GM10248 (cell line): ENCODE measurements at places on chromosomes 1 and 21.

DNA sequence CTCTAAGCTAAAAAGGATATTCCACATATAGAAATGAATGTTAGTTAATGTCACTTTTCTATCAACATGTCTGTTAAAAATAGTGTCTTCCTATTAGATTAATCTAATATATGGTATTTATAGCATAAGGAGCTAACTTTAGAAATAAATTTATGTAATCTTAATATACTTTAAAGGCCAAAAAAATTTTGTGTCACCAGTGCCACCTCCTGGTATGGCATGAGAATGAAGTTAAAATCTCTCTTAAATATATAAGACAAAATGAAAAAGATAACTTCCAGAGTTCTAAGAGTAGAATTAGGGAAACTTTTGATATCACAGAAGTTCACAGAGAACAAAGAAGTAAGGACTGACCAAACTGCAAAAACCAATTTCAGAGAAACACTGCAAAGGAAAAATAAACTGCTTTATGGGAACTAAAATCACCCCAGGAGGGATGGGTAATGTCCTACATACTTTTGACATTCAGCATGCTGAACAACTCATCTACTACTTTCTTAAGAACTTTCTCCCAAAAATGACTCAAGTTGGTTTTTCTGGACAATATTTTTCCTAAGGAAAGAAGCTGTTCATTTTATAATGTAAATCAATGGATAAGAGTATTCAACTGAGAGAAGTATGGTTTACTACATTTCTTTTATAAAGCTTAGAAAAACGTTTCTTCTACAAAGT, 82.8 kb downstream of the TRIM33 start:
- no peak for DNase-seq

- DNase-seq: no peak
These were observed 54.3 kb upstream of the KCNJ6 start for GRCh38 chr21:37970548-37970947.

DNA sequence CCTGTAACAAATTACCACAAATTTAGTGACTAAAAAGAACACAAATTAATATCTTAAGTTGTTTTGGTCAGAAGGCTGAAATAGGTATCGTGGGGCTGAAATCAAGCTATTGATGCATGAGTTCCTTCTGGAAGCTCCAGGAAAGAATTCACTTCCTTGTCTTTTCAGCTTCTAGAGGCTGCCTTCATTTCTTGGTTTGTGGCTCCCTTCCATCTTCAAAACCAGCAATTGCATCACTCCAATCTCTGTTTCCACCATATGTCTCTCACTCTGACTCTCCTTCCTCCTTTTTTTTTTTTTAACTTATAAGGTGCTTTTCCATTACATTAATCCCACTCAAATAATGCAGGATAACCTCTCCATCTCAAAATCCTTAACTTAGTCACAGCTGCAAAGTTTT, 78.4 kb downstream of the OLFM3 start:
- DNase-seq: no peak

DNA sequence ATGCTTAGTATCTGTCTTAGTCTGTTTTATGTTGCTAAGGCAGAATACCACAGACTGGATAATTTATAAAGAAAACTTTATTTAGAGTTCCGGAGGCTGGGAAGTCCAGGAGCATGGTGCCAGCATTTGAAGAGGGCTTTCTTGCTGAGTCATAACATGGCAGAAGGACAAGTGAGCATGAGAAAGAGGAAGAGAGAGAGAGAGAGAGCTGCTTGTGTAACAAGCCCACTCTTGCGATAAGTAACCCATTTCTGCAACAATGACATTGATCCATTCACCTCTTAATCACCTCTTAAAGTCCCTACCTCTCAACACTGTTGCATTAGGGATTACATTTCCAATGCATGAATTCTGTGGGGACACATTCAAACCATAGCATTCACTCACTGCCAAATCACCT, 11.7 kb upstream of the MYOCOS start:
- DNase-seq: no peak

DNA sequence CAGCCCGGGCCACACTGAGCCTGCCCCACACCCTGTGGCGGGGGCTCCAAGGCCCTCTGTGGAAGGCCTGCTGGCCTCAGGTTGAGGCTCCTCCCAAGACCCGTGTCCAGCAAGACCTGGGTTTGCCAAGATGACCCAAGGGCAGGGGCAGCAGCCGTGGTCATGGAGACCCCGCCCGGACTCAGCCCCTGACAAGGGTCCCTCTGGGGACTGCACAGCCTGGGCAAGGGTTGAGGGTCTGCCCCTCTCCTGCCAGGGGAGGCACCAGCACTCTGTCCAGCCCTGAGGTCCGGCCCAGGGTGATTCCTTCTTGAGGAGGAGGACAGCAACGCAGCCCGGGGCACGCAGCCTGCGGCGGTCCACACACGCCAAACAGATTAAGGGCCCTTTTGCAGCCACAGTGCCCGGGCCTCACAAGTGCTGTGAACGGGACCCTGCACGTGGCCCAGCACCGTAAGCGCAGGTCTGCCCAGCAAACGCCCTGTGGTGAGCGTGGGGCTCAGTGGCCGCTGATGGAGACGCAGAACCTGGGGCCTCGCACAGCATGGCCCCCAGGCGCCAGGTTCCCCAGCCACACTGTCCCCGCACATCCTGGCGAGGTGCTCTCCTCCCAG, 3.4 kb downstream of the SPATC1L start:
- no peak for DNase-seq

DNA sequence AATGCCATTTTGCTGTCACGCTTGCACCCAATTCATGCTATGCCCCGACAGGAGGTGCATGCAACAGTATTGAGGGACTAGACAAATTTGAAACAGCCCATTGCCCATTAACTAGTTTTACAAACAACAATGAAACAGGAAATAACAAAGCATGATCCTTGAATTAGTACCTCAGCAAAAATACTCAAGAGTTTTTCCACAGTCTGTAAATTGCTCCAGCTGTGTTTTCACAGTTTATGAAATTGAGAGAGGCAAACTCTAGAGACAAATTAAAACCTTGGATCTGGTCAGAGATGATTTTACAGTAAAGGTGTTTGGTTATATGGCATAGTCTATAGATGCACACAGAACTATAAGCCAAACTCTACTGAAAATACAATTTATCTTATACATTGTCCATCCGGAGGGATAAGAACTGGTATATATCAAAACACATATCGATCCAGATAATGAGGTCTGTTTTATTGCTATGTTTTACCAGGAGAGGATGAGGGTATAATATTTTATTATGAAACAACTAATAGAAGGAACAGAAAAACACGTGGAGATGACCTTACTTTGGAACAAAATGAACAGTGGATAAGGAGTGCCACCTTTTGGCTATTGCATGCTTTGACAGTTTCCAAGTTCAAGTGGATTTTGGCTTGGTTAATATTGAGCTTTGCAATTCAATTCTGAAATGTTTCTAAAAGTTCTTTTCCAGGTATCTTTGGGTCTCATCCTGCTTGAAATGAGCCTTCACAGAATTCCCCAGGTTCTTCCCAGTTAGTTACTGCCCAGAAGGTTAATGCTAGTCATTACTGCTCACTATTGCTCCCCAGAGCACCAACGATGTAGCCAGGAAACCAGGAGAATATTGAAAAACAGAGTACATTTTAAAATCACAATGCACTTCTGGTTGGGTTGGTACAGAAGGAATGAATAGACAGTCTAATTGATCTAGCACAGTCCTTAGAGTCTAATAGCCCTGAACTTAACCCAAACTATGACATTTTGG, 45.7 kb downstream of the ZC3H11B start:
- DNase-seq: no peak

GRCh38 chr21:39258207-39258606, 55.2 kb downstream of the BRWD1 start:
- DNase-seq: no peak

GRCh38 chr1:92117526-92117925, 37.4 kb downstream of the BTBD8 start:
- DNase-seq: no peak

DNA sequence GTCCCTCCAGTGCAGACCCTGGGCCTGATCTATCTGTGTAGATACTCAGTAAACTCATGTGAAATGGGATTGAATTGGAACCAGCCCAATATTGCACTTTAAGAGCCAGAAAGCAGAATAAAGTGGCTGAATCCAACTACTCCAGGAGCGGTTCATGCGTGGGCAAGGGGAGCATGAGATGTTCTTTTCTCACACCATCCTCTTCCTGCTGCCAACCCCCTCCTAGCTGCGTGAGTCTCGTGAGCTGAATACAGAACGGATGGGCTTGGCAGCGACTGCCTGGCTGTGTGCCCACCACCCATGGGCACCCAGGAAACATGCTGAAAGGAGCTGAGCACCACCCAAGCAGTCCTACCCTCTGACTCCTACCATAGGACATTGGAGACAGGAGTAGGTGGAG, 128.3 kb downstream of the ELAVL4 start:
- no peak for DNase-seq

- DNase-seq: no peak
These were observed 305.0 kb downstream of the HLX start for GRCh38 chr1:221184131-221184794.

DNA sequence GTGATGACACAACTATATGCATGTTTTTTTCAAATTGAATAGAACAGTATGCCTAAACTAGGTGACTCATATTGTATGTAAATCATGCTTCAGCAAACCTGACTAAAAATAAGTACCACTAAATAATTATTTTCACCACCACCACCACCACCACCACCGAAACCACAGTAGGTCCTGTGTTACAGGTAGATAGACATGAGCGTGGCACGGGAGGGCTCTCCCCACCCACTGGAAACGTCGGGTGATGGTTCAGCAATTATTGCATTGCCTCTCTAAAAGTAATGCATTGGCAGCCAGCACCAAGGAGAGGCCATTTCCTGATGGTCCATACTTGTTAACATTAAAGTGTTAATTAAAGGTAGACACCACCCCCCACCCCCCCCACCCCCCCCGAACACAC, 297.0 kb upstream of the NCAM2 start:
- DNase-seq: no peak

GRCh38 chr1:7539769-7540175, 231.3 kb upstream of the VAMP3 start:
- DNase-seq: no peak

DNA sequence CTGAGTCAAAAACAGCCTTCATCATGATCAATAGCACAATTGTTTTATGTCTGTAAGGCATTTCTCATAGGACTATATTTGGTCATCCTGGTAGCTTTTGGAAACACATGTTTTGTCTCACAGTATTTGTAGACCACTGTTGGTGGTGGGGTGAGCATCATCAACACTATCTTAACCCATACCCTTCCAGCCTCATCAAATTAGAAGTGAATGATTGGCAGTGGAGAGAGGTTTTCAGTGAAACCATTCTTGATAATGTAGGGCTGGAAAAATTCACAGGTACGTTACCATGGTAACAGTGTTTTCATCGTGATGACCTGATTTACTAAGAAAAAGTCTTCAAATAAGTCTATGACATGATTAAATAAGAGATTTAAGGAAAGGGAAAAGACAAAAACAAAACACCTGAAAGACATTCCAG, 45.3 kb upstream of the C1orf105 start:
- DNase-seq: no peak

GRCh38 chr1:174171073-174171472, 11.8 kb downstream of the RABGAP1L start:
- DNase-seq: no peak

GRCh38 chr1:17540255-17541001, 930 bp downstream of the ARHGEF10L start:
- DNase-seq: no peak

- no peak for DNase-seq
These were observed 8.5 kb upstream of the IPO9 start for GRCh38 chr1:201820413-201820812.

DNA sequence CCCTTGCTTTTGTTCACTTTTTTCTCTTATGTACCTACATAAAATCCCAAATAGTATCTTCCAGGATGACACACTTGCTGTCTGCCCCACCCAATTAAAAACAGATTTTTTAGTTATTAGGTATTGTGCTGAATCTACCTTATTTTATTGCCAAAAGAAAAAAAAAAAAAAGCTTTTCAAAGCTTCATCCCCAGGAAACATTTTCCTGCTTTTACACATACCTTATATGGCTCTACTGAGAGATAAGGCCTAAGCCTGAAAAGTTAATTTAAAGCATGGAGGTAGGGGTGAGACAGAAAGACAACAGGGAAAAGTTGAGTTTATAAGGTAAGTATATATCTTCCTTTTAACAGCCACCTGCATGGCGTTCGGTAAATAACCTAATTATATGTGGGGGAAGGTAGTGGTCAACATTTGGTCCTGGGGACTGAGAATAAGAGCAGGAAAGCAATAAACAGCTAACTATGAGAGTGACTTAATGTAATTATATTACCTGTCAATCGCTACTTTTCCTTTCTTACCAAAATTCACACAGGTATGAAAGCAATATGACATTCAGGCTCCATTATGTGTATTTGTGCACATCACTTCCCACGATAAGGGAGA, 54.6 kb upstream of the BOLA1 start:
- no peak for DNase-seq

- no peak for DNase-seq
These were observed 157.8 kb downstream of the SDCCAG8 start for GRCh38 chr1:243413431-243414151.

DNA sequence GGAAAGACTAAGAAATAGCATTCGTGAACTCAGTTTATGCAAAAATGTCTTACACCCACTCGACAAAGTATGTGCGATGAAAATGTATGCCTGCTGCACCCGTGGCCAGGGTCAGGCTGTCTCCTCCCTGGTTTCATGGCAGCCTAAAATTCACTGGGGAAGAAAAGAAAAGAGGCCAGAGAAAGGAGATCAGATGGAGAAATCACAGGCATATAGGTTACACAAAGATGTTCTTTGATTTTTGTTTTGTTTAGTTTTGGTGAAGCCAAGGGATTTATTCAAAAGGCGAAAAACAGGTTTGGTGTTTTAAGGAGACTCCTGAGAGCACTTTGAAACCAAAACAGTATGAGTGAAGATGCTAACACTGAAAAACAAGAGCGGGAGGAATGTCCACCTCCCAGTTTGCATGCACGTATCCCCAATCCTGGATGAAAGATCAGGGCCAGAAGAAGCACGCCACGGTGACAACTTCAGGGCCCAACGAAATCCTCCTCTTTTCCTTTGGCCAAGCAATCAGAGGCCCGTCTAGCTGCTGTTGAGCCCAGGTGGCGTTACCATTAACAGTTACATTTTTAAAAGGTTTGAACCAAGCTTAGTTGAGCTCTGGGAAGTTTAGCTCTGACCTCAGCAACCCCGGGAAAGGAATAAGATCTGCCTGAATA, 992 bp upstream of the SSX2IP start:
- DNase-seq: peak; percentile 10
